Hematopoietic multipotent progenitor cell treated with erythropoietin and hydrocortisone succinate and interleukin-3 and kit ligand, for 15 days (in vitro differentiated cells): ENCODE measurements at places on chromosomes 16 and 17.

- peak; percentile 26 for DNase-seq
These were observed 21.8 kb upstream of the FOXK2 start for GRCh38 chr17:82497483-82498405.

DNA sequence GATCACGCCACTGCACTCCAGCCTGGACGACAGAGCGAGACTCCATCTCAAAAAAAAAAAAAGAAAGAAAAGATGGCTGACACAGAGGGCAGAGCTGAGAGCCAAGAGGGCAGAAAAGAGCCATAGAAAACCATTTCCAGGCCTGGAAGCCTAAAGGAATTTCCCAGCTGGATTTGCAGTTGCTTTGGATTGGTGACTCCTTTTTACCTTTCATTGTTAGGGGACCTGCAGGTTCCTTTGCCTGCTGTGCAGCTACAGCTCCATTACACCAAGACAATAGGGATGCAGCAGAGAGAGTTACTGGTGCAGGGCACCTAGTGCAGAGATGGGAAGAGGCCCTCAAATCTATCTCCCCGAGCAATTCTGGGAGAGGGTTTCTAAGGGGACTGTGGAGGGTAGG is 18.4 kb downstream of the ZNF668 start:
- DNase-seq: no peak

DNA sequence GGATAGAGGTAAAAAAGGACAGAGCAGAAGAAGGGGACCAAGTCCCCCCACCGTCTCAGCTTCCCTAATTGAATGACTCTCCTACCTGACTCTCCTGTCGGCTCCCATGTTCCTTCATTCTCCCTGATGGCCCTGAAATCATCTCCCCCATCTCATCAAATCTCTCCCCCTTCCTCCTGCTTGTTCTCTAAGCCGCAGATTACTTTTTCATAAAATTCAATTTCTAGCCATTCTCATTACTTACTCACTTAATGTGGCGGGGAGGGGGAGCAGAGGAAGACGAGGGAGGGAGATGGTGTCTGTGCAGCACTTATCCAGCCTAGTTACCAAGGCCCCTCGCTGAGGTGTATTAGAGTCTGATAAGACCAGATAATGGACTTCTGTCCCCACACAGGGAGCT is 161.5 kb downstream of the CCT6B start:
- DNase-seq: no peak

- no peak for DNase-seq
These were observed 1146.2 kb downstream of the CDH11 start for GRCh38 chr16:63975669-63976068.

GRCh38 chr17:67602974-67603373 is 114.8 kb upstream of the NOL11 start:
- DNase-seq: no peak

- no peak for DNase-seq
These were observed 107.0 kb downstream of the ZFHX3 start for GRCh38 chr16:72940886-72941285.

- no peak for DNase-seq
These were observed 883 bp downstream of the USH1G start for GRCh38 chr17:74922172-74922571.

GRCh38 chr17:82871776-82872561 is 32.1 kb upstream of the ZNF750 start:
- no peak for DNase-seq

DNA sequence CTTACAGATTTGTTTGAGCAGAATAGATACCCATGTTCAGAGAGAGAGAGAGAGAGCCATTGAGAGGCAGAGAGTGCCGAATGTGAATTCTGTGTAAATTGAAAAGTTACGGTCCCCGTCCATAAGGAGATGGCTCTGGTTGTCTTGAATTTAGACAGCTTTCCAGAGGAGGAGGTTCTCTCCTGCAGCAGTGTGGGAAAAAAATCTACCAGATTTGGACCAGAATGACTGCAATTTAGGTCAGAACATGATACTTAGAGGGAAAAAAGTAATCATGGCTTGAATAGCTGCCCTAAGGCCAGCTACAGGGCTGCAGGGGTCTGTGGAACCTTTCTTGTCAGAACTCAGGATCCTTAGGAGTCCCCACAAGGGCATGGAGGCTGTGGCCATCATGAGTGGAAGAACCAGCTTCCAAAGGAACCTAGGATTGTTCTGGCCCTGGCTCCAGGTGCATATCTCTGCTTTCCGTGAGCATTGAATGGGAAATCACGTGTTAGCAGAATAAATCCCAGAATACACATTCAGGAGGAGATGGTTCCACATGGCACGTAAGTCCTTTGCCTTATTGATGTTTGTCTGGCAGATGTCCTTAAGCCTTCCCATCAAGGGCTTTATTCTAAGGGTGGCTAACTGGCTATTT is 13.0 kb downstream of the PITPNC1 start:
- DNase-seq: no peak

DNA sequence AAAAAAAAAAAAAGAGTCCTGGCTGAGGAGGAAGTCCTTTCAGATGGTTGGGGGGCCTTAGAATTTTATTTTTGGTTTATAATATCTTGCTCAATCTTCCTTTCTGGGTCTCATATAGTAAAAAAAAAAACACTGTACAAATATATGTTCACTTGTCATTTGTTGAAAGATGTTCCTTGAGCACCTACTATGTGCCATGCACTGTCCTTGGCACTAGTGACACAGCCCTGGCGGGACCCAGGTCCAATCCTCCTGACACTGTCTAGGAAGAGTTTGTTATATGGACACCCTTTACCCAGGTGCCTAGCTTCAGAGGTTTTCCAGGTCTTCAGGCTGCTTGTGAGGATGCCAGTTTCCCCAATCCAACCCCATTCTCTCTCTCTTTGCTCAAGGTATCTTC is 2.0 kb downstream of the CHST4 start:
- no peak for DNase-seq

- DNase-seq: no peak
These were observed 214.0 kb upstream of the ASIC2 start for GRCh38 chr17:33506889-33507650.

DNA sequence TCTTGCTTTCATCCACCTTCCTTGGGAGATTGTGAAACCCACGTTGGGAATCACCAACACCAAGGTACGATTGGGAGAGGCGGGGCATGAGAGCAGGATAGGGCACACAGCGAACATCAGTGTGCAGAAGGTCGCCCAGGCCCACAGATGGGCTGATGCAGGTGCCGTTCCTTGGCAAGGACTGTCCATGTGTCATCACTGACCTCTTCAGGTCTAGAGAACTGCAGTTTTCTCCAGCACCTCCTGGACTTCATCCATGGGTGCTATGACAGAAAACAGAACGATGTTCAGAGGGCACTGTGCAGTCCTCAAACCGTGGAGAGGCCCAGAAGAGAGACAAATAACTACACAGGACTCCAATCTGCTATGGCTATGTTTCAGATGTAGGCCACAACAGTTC is 23.9 kb upstream of the TAT start:
- no peak for DNase-seq

DNA sequence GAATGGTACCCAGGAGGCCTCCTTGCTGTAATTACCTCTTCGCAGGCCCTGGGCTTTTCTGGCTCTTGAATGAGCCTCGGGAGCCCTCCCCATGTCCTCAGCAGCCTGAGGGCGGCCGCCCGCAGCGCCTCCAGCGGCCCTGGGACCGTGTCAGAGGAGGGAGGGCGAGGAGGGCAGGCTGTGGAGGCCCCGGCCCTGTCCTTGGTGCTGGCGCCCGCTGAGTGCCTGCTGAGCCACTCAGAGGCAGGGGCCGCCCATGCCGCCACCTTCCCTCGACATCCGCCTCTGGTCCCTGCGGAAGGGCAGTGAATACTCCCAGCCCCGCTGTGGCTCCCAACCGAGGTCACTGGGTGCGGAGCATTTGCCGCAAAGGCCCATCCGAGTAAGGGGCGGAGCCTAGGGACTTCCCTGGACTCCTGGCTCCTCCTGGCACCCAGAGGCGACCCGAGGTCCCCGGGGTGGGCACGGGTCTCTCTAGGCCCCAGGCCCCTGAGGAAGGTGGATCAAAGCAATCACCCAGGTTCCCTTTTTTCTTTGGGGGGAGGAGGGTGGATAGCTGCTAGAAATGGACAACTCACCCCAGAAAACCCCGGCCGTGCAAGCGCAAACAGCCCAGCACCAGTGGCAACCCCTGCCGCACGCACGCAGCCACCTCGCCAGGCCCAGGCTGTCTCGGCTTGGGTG is 2.8 kb downstream of the RBFOX3 start:
- no peak for DNase-seq

DNA sequence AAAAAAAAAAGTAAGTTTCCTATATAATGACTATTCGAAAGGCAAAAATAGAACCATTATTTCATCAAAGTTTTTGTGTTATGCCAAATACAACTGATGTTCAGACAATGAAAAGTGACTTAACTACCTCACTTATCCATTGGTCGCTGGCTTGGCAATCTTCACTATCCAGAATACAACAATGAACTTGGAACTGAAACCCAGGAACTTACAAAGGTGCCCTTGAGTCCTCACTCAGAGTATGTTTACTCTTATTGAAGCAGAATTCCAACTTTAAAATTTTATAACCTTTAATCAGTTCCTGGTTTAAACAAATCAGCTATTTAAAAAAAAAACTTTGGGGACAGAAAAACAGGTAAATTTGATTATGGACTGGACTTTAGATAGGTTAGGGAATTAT is 34.1 kb downstream of the HELZ start:
- DNase-seq: no peak
